Gastrocnemius medialis (tissue), 4 donors: ENCODE measurements at places on chromosomes 12 and 14. TPM values are rescaled to one million over a fixed set of nuclear protein-coding genes. Genes with fewer than 3 reads are reported as not detected.

The TAS2R42 gene
- total RNA-seq: not detected

The BICDL1 gene
- total RNA-seq: not detected

The CNTN1 gene
- total RNA-seq: 0.29 TPM

The MUCL1 gene
- total RNA-seq: not detected

The RNF212B gene
- total RNA-seq: not detected

The GPRC5D gene
- total RNA-seq: not detected

The KRT6C gene
- not detected for total RNA-seq

The MYH7 gene
- 2,918 TPM for total RNA-seq

The SSTR1 gene
- total RNA-seq: 0.16 TPM

- H3K27ac ChIP-seq: no peak overlapping the region
- H3K4me3 ChIP-seq: no peak overlapping the region
- no peaks in the 10 kb centered on the region for H3K4me1 ChIP-seq
Observed at GRCh38 chr12:120072472-120073249, 43.9 kb downstream of the RAB35 start.

- no peaks in the 10 kb centered on the region for H3K4me1 ChIP-seq
- no peaks in the 10 kb centered on the region for H3K36me3 ChIP-seq
- no peak overlapping the region for H3K27ac ChIP-seq
- peaks cover 6% of the 10 kb centered on the region for H3K27me3 ChIP-seq
Observed at GRCh38 chr14:104373055-104373854, 206.3 kb upstream of the C14orf180 start.

DNA sequence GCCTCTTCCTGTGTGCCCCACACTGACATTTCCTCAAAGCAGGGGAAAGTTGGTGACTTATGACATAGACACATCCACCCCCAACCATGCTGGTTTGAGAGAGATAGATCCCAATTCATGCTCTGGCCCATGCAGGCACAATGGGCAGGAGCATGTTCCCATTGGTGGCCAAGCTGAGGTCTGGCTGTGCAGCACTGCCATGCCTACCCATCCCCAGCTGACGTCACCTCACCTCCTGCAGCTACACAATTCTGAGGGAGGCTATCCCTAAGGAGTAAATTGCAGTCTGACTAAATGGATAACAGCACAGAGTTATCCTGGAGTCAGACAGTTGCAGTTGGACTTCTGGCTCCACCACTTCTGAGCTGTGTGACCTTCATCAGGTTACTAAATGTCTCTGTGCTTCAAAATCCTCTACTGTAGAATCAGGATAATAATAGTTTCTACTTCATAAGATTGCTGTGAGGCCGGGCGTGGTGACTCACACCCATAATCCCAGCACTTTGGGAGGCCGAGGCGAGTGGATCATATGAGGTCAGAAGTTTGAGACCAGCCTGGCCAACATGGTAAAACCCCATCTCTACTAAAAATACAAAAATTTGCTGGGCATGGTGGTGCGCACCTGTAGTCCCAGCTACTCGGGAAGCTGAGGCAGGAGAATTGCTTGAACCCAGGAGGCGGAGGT lies 323.9 kb downstream of the BCL11B start:
- H3K4me3 ChIP-seq: no peak overlapping the region
- H3K27me3 ChIP-seq: peaks cover 7% of the 10 kb centered on the region
- H3K36me3 ChIP-seq: no peaks in the 10 kb centered on the region
- no peaks in the 10 kb centered on the region for H3K4me1 ChIP-seq
- no peak for DNase-seq

- DNase-seq: no peak
- H3K27ac ChIP-seq: no peak overlapping the region
- no peaks in the 10 kb centered on the region for H3K4me1 ChIP-seq
- no peaks in the 10 kb centered on the region for H3K27me3 ChIP-seq
Observed at GRCh38 chr12:106918746-106919145, 37.0 kb upstream of the TMEM263 start.

DNA sequence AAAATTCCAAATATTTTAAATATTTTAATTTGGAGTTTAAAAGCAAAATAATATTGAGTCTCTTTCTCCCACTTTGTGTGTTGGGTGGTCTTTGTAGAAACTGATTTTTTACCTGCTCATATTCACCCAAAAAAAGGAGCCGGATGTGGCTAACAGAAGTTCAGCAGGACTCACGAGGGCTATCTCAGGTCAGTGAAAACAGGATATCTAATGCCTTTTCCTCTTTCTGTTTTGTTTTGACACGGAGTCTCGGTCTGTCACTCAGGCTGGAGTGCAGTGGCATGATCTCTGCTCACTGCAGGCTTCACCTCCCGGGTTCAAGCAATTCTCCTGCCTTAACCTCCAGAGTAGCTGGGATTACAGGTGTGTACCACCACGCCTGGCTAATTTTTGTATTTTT lies 30.8 kb downstream of the COA8 start:
- H3K4me3 ChIP-seq: no peak overlapping the region
- H3K36me3 ChIP-seq: no peaks in the 10 kb centered on the region
- DNase-seq: no peak
- no peaks in the 10 kb centered on the region for H3K27me3 ChIP-seq

DNA sequence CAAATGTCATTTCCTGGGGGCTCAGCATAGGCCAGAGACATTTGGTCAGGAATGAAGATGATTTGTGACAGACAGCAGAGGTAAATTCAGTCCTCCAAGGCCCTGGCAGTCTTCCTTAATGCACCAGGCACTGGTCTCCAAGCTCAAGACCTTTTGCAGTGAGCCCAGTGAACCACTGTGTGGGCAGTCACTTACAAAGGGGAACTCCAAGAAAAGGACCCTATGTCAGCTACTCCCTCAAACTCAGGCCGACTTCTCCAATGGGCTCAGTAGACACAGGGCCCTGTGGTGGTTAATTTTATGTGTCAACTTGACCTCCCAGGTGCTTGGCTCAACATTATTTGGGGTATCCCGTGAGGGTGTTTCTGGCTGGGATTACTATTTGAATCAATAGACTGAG lies 29.3 kb upstream of the PLEK2 start:
- H3K27me3 ChIP-seq: no peaks in the 10 kb centered on the region
- no peak overlapping the region for H3K27ac ChIP-seq
- H3K4me1 ChIP-seq: peaks cover 2% of the 10 kb centered on the region
- no peaks in the 10 kb centered on the region for H3K36me3 ChIP-seq
- H3K4me3 ChIP-seq: no peak overlapping the region
- DNase-seq: no peak

DNA sequence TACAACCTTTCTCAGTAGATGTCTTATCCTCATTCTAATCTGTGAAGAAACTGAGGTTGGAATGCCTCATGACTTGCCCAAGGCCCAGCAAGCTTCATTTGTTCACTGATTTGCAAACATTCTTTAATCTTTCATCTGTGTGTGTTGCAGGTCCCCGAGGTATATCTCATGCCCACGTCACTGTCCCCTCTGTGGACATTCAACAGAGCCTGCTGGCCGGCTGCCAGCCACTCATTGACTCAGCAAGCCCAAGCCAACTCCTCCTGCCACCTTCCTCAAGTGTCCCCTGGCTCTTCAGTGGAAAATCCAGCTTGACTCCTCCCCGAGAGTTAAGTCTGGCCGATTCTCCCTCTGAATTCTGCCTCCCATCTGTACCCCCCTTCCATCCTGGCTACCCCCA lies 1.9 kb upstream of the DCAF4 start:
- peaks cover 4% of the 10 kb centered on the region for H3K4me1 ChIP-seq
- no peaks in the 10 kb centered on the region for H3K27me3 ChIP-seq
- no peak overlapping the region for H3K27ac ChIP-seq
- no peak for DNase-seq
- no peak overlapping the region for H3K4me3 ChIP-seq

DNA sequence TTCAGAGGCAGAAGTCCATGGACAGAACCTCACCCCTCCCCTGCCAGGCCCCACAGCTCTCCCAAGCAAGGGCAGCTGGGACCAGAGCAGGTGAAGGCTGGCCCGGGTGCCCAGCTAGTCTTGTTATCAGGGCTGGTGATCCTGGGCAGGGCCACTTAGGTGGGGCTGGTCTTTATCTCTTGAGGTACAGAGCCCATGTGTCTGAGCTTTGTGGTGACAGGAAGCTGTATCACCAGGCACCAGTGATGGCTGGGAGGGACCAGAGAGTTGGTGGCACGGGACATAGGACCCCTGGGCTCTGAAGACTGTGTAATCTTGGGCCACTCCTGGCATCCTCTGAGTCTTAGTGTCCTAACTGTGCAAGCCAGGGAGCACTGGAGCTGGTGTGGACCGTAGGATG lies 12.8 kb upstream of the HPD start:
- H3K4me1 ChIP-seq: no peaks in the 10 kb centered on the region
- H3K36me3 ChIP-seq: no peaks in the 10 kb centered on the region
- H3K4me3 ChIP-seq: no peak overlapping the region
- no peak for DNase-seq
- no peak overlapping the region for H3K27ac ChIP-seq

GRCh38 chr12:49052451-49053208 lies 8.0 kb downstream of the KMT2D start:
- no peak for DNase-seq
- H3K4me3 ChIP-seq: no peak overlapping the region
- no peaks in the 10 kb centered on the region for H3K27me3 ChIP-seq
- no peak overlapping the region for H3K27ac ChIP-seq
- H3K36me3 ChIP-seq: peaks cover 6% of the 10 kb centered on the region

- no peaks in the 10 kb centered on the region for H3K27me3 ChIP-seq
- no peak for DNase-seq
- H3K4me3 ChIP-seq: no peak overlapping the region
- H3K4me1 ChIP-seq: no peaks in the 10 kb centered on the region
- no peak overlapping the region for H3K27ac ChIP-seq
Observed at GRCh38 chr12:85179680-85180270, 100.2 kb upstream of the ALX1 start.

GRCh38 chr14:97306760-97307246 lies 509.6 kb downstream of the VRK1 start:
- no peaks in the 10 kb centered on the region for H3K36me3 ChIP-seq
- H3K27ac ChIP-seq: no peak overlapping the region
- no peak overlapping the region for H3K4me3 ChIP-seq
- no peaks in the 10 kb centered on the region for H3K27me3 ChIP-seq
- no peak for DNase-seq
- no peaks in the 10 kb centered on the region for H3K4me1 ChIP-seq

- H3K4me3 ChIP-seq: no peak overlapping the region
- no peak for DNase-seq
- no peak overlapping the region for H3K27ac ChIP-seq
- H3K27me3 ChIP-seq: no peaks in the 10 kb centered on the region
Observed at GRCh38 chr14:98945611-98946570, 326.1 kb downstream of the BCL11B start.

DNA sequence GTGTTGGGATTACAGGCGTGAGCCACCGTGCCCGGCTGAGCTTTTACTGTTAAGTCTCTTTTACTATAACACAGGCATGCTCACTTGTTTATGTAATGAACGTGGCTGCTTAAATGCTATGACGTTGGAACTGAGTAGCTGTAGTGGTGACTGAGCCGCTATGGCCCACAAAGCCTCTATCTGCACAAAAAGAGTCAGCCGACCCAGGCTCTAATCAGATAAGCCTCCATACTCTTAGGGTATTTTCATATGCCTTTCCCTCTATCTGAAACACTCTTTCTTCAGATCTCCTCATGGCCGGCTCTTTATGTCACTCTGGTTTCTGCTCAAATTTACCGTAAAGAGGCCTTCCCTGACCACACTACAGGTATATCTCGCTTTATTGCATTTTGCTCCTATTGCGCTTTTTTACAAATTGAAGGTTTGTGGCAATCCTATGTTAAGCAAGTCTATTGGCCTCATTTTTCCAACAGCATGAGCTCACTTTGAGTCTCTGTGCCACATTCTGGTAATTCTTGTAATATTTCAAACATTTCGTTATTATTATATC lies 8.0 kb downstream of the SLC2A14 start:
- no peaks in the 10 kb centered on the region for H3K4me1 ChIP-seq
- H3K36me3 ChIP-seq: no peaks in the 10 kb centered on the region
- DNase-seq: no peak

GRCh38 chr12:46298261-46298660 lies 29.4 kb upstream of the SLC38A1 start:
- no peaks in the 10 kb centered on the region for H3K4me1 ChIP-seq
- no peak overlapping the region for H3K27ac ChIP-seq
- no peak for DNase-seq
- no peaks in the 10 kb centered on the region for H3K36me3 ChIP-seq

GRCh38 chr12:119826661-119827445 lies 50.3 kb downstream of the CIT start:
- no peaks in the 10 kb centered on the region for H3K36me3 ChIP-seq
- H3K4me3 ChIP-seq: no peak overlapping the region
- no peak for DNase-seq
- H3K27ac ChIP-seq: no peak overlapping the region

GRCh38 chr12:24246376-24246775 lies 296.9 kb upstream of the SOX5 start:
- H3K36me3 ChIP-seq: no peaks in the 10 kb centered on the region
- H3K4me1 ChIP-seq: no peaks in the 10 kb centered on the region
- H3K27ac ChIP-seq: no peak overlapping the region
- no peak overlapping the region for H3K4me3 ChIP-seq
- no peak for DNase-seq

DNA sequence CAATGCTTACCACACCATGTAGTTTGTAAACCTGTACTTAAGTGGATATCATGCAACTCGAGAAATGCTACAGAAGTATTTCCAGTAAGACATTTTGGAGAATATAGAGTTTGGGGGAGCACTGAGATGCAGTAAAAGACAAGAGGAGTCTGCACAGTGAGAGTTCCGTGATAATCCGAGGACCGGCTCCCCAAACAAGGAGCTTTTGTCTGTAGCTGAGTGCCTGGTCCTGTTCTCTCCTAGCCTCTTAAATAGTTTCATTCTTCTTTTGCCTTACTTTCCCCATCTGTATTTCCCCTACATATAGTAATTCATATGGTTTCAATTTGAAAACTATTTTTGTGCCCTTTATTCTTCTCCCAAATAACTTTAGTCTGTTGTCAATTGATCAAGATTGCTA lies 364.1 kb downstream of the EGLN3 start:
- no peak overlapping the region for H3K4me3 ChIP-seq
- H3K27ac ChIP-seq: no peak overlapping the region
- DNase-seq: no peak

GRCh38 chr14:99863059-99863458 lies 69.8 kb downstream of the EML1 start:
- no peak overlapping the region for H3K4me3 ChIP-seq
- no peaks in the 10 kb centered on the region for H3K27me3 ChIP-seq
- no peaks in the 10 kb centered on the region for H3K36me3 ChIP-seq
- H3K4me1 ChIP-seq: no peaks in the 10 kb centered on the region
- no peak overlapping the region for H3K27ac ChIP-seq
- no peak for DNase-seq

DNA sequence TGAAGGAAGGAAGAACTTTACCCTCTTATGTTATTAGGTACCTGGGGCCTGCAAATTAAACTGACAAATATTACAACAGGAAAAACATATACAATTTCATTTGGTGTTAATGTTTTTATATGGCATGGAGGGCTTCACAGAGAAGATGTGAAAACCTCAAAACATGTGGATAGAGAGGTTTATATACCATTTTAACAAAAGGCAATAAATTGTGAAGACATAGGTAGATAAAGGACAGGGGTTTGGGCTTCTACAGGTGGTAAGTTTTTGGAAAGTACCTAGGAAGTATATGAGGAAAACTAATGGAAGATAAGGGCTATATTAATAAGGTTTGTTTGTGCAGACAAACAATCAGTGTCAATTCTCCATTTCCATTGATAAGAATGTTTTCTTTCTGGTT lies 95.1 kb upstream of the ATF7IP start:
- H3K4me1 ChIP-seq: no peaks in the 10 kb centered on the region
- no peak overlapping the region for H3K4me3 ChIP-seq
- H3K27me3 ChIP-seq: no peaks in the 10 kb centered on the region
- no peaks in the 10 kb centered on the region for H3K36me3 ChIP-seq
- DNase-seq: no peak
